SW 1271 (cell line): ENCODE measurements at places on chromosomes 12 and 14.

GRCh38 chr12:52121824-52122539, 42.5 kb downstream of the SMIM41 start:
- peak; percentile 20 for DNase-seq

GRCh38 chr14:75884198-75884611, 97.6 kb downstream of the TGFB3 start:
- DNase-seq, result no peak

GRCh38 chr12:54561164-54561563, 11.8 kb downstream of the PDE1B start:
- no peak for DNase-seq

GRCh38 chr12:130953771-130954543, at the start of gene ADGRD1:
TSS of gene ADGRD1 (plus strand) at chr12:130953907. CDS start at chr12:130954466, 559 bp downstream.
- no peak for DNase-seq

- no peak for DNase-seq
These were observed 123.4 kb downstream of the PTPRQ start for GRCh38 chr12:80567401-80567800.

DNA sequence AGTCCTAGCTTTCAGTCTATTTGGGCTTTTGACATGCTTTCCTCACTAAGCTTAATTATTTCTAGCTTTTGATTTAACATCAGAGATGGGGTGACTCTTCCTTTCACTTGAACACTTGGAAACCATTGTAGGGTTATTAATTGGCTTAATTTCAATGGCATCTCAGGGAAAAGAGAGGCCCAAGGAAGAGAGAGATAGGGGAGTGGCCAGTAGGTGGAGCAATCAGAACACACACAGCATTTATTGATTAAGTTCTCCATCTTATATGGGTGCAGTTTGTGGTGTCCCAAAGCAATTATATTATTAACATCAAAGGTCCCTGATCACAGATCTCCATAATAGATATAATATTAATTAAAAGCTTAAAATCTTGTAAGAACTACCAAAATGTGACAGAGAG, 1466.1 kb upstream of the SEL1L start:
- peak; percentile 3 for DNase-seq

- no peak for DNase-seq
These were observed 153.9 kb upstream of the RMST start for GRCh38 chr12:97308576-97309198.

GRCh38 chr12:56150563-56150962, 1.8 kb upstream of the MYL6B start:
- no peak for DNase-seq
